ENCODE measurements at places on chromosomes 1 and 21. TPM values are rescaled to one million over a fixed set of nuclear protein-coding genes. Genes with fewer than 3 reads are reported as not detected.
A peak's percentile ranks its signal among the peaks of the same experiment; 100 is the strongest.

DNA sequence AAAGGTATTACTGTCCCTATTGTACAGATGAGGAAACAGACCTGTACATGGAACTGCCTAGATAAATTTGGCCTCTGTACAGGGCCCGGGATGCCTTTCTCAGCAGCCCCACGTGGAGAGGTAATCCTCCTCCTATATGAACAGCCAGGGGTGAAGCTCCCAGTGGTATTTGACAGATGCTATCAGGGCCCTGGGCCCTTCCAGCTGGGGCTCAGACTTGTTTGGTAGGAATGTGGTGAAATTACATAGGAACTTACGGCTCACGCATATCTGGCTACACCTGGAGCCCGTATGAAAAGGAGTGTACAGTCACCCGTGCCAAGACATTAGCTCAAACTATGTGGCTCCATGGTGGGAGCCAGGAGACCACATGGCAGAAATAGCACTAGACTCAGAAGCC, 24.8 kb upstream of the TCEA3 start:
- H3K36me3 ChIP-seq: peaks cover 55% of the 10 kb centered on the region
- H3K27ac ChIP-seq: no peak overlapping the region
- H3K4me3 ChIP-seq: no peak overlapping the region
- DNase-seq: no peak
- no peaks in the 10 kb centered on the region for H3K27me3 ChIP-seq
- no peaks in the 10 kb centered on the region for H3K4me1 ChIP-seq

GRCh38 chr1:195450794-195451193, 1157.4 kb downstream of the KCNT2 start:
- no peak overlapping the region for H3K27ac ChIP-seq
- H3K4me1 ChIP-seq: peaks cover 3% of the 10 kb centered on the region
- no peak overlapping the region for H3K4me3 ChIP-seq

GRCh38 chr1:46300673-46301405, 2.6 kb downstream of the LRRC41 start:
- DNase-seq: no peak
- peak overlapping the region; percentile 95 for H3K4me3 ChIP-seq
- peaks cover 25% of the 10 kb centered on the region for H3K36me3 ChIP-seq
- peak overlapping the region; percentile 100 for H3K27ac ChIP-seq
- H3K27me3 ChIP-seq: no peaks in the 10 kb centered on the region

INAVA gene
- 36.2 TPM for total RNA-seq

DNA sequence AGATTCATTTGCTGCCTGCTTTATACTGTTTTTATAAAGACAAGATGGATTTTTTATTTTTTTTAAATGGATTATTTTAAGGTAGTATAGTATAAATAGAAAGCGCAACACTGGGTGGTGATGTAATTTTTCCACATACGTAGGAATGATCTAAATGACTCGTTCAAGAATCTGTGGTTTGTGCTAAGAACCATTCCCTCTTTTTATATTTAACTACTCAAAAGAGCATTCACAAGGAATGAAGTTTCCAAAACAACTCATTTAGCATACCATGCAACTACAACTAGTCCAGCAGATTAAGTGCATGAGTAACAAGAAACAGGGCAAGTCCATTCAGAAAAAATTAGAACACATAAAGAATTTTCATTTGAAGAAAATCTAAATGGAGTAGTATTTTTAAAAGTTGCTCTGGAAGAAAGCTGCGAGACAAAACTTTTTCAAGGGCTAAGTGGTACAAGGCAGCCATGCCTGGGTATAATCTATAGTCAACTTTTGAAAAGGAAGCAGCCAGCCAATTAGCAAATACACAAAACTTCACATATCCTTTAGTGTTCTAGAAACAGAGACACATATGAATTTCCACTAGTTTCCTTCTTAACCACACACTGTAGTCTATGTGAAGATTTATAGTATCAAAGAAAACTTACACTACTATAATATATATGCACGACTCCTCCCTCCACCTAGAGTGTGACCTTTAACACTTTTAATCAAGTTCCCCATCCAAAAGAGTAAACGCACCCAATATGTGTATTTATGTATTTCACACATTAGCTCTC, 23.4 kb downstream of the GTF2B start:
- DNase-seq: no peak
- H3K27ac ChIP-seq: no peak overlapping the region
- H3K27me3 ChIP-seq: no peaks in the 10 kb centered on the region

AMY1C gene
- not detected for total RNA-seq

NSUN4 gene
- 16.3 TPM for total RNA-seq

GRCh38 chr1:92486251-92487077, at the start of gene GFI1:
Gene GFI1 (minus strand): TSS chr1:92486925. CDS start chr1:92483487, 3,438 bp downstream.
- H3K4me3 ChIP-seq: peak within 1 kb of the TSS; percentile 75
- no peak within 1 kb of the TSS for H3K27ac ChIP-seq
- DNase-seq: peak; percentile 89
- no peaks in the 10 kb centered on the region for H3K36me3 ChIP-seq
- peaks cover 17% of the 10 kb centered on the region for H3K4me1 ChIP-seq

DCDC2B gene
- total RNA-seq: not detected

DNA sequence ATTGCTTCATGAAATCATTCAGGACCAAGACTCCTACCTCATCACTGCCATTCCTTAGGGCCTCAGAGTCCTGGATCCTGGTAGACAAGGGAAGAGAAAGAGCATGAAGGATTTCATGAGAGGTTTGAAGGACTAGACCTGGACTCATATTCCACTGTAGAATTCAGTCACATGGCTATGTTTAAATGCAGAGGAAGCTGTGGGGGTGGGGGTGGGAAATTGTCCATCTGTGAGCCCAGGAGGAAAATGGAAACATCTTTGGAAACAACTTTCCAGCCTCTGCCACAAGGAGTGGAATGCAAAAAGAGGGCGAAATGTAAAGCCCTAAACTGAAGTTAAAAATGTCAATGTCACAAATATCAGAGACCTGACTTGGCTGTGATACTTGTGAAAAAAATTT, 73.0 kb downstream of the BRINP2 start:
- no peak overlapping the region for H3K4me3 ChIP-seq
- no peaks in the 10 kb centered on the region for H3K4me1 ChIP-seq
- peaks cover 5% of the 10 kb centered on the region for H3K27me3 ChIP-seq
- H3K36me3 ChIP-seq: no peaks in the 10 kb centered on the region
- H3K27ac ChIP-seq: no peak overlapping the region

DNA sequence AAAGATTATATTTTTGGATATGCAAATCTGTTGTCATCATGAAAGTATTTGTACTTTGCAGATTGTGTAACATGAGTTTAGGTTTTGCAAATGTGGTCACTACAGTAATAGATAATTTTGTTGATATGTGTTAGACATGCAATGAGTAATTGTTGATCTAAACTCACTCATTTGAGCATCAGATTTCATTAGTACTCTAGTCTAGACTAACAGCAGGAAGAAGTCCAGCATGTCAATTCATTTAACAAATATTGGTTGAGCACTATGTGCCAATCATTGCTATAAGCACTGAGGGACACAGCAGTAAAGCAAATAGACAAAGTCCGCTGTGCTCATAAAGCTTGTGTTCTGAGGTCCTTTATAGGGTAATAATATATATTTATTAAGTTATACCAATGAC, 350.0 kb downstream of the USP25 start:
- H3K27me3 ChIP-seq: no peaks in the 10 kb centered on the region
- no peak overlapping the region for H3K27ac ChIP-seq
- no peaks in the 10 kb centered on the region for H3K4me1 ChIP-seq
- DNase-seq: no peak

GRCh38 chr1:220315070-220315839, 43.0 kb upstream of the RAB3GAP2 start:
- peaks cover 60% of the 10 kb centered on the region for H3K27me3 ChIP-seq
- no peaks in the 10 kb centered on the region for H3K36me3 ChIP-seq
- no peaks in the 10 kb centered on the region for H3K4me1 ChIP-seq

- no peaks in the 10 kb centered on the region for H3K4me1 ChIP-seq
- no peaks in the 10 kb centered on the region for H3K36me3 ChIP-seq
- H3K27me3 ChIP-seq: no peaks in the 10 kb centered on the region
- H3K4me3 ChIP-seq: no peak overlapping the region
These were observed 302.8 kb upstream of the ADAMTS5 start for GRCh38 chr21:27269644-27270043.

- peaks cover 11% of the 10 kb centered on the region for H3K4me1 ChIP-seq
- no peak for DNase-seq
- H3K27me3 ChIP-seq: no peaks in the 10 kb centered on the region
- no peaks in the 10 kb centered on the region for H3K36me3 ChIP-seq
- H3K27ac ChIP-seq: no peak overlapping the region
These were observed 11.4 kb downstream of the SZRD1 start for GRCh38 chr1:16378443-16378842.

DNA sequence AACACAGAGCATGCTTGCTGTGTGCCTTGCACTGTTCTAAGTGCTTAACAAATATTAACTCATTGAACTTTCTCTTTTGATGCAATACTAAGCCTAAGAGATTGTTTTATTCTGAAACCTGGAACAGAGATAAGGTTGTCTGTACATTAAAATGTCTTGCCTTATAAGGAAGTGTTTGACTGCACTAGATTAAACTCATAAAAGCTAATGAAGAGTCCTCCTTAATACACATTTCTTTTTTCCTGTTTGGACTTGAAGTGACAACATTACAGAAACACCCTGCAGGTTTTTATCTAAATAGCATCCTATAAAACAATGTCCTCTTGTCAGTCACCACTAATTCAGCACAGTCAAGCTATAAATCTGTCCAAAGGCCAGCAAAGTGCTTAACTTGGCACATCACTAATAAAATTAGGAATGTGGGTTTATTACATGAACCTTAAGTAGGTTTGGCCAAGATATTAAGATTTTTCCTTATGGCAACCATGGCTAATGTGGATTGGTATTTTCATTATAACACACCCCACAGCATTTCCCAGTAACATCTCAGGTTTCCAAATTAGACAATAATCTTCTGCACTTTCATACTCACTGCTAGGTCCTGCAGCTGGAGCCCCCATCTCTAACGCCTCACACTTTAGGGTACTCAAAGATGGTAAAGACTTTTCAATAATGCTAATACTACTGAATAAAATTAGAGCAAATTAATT, 389.7 kb downstream of the LMO4 start:
- H3K27ac ChIP-seq: no peak overlapping the region
- no peaks in the 10 kb centered on the region for H3K4me1 ChIP-seq
- no peaks in the 10 kb centered on the region for H3K27me3 ChIP-seq
- no peak for DNase-seq
- no peak overlapping the region for H3K4me3 ChIP-seq

- H3K4me1 ChIP-seq: peaks cover 7% of the 10 kb centered on the region
- H3K27me3 ChIP-seq: peaks cover 7% of the 10 kb centered on the region
- no peak overlapping the region for H3K4me3 ChIP-seq
- DNase-seq: no peak
- H3K27ac ChIP-seq: no peak overlapping the region
These were observed 33.1 kb downstream of the UBE2U start for GRCh38 chr1:64236541-64236954.

DNA sequence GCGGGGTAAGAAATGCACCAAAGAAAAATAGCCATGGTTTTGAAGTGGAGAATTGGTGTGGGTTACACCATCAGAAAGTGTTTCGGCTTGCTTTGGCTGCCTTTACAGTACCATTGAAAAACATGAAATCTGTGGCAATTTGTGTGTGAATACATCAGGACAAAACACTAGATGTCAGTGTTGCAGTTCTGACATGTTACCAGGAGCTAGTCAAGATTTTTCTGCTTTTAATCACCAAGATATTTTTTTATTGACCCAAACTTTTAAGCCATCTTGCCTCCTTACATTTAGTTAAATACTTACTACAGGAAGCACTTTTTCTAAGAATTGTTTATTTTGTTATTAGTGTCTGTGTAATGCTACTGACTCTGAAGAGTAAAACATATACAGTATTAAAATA, 14.3 kb downstream of the RRP15 start:
- peaks cover 15% of the 10 kb centered on the region for H3K36me3 ChIP-seq
- H3K27ac ChIP-seq: no peak overlapping the region
- no peaks in the 10 kb centered on the region for H3K27me3 ChIP-seq

FCRL5 gene
- total RNA-seq: 0.99 TPM

GRCh38 chr1:8985915-8986813, 40.1 kb downstream of the SLC2A7 start:
- H3K27ac ChIP-seq: no peak overlapping the region
- no peaks in the 10 kb centered on the region for H3K36me3 ChIP-seq
- peaks cover under 1% of the 10 kb centered on the region for H3K27me3 ChIP-seq

SPATA21 gene
- 0.27 TPM for total RNA-seq

DNA sequence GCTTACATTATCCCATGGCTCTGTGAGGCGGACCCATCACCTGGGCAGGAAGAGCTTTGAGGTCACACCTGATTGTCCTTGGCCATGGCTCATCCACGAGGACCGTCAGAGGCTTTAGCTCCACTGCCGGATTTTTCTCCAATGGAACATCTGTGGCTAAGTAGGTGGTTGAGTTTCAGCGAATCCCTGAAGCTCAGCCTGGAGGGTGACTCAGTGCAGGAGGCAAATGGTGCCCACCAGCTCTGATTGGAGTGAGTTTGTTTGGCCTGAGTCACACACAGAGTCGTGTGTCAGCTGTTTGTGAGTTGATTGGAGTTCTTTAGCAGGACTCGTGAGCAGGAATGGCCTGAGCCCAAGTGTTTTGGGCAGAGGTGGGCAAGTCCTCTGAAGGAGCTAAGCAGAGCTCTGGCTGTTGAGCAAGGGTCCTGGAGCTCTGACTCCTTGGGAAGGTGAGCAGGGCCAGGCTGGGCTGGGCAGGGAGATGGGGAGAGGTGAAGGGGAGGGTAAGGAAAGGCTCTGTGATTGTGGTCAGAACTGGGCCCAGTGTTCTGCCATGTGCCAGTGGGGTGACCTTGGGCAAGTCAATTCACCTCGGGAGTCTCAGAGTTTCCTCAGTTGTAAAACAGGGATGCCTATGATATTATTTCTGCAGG, 2.0 kb downstream of the SLC6A17 start:
- H3K36me3 ChIP-seq: no peaks in the 10 kb centered on the region
- H3K4me3 ChIP-seq: no peak overlapping the region
- H3K4me1 ChIP-seq: no peaks in the 10 kb centered on the region
- peaks cover 98% of the 10 kb centered on the region for H3K27me3 ChIP-seq
- DNase-seq: no peak

- no peaks in the 10 kb centered on the region for H3K36me3 ChIP-seq
- no peaks in the 10 kb centered on the region for H3K4me1 ChIP-seq
- DNase-seq: no peak
- H3K27ac ChIP-seq: no peak overlapping the region
These were observed 41.5 kb downstream of the PLPPR5 start for GRCh38 chr1:98963064-98963758.

DNA sequence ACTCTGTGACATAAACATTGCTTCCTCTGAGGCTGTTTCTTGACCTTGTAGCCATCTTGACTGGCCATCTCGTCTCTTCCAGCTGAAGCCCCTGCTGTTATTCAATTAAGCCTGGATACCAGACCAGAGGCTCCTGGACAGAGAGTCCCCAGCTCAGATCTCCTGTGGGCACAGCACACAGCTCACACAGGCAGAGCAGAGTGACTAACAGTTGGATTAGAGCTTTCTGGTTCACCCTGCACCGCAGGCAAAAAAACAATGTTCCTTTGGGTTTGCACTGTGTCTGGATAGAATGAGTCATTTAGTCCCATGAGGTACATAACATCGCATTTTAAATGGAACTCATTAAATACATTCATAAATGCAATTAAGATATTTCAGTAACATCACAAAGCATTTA, 33.4 kb upstream of the USH2A start:
- no peak overlapping the region for H3K4me3 ChIP-seq
- H3K27ac ChIP-seq: no peak overlapping the region
- H3K27me3 ChIP-seq: no peaks in the 10 kb centered on the region
- DNase-seq: no peak

SYCP1 gene
- total RNA-seq: not detected

FLG2 gene
- total RNA-seq: not detected

Data from endodermal cell (in vitro differentiated cells).